ENCODE measurements at places on chromosomes 6 and 20.

DNA sequence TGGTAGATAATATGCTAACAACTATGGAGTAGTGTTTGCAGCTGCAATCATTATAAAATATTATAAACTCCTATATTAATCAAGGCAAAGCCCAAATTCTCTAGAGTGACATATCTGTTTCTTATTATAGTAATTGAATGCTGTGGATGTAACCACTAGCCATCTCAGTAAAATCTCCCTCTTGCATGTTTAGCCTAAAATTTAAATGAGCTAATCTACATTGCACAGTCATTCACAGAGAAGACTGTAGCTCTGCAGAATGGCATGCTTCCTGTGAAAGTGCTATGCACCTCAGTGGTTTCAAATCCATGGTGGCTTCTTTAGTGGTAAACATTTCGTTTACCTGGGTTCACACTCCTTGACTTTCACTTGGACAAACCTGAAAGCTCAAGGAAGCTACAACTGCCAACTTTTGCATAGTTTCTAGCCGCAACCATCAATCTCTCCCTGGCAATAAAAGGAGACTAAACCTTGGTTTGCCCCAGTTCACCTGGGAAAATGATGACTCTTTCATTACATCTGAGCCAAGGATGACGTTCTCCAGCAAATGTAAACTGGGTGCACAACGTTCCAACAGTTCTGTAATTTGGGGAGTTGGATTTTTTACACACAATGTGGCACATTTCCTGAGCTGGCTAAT, 47.2 kb downstream of the FILIP1 start:
- DNase-seq: no peak

- DNase-seq: no peak
Measured at GRCh38 chr6:34239500-34239825, 2.8 kb downstream of the HMGA1 start.

GRCh38 chr20:41108531-41108930, 28.8 kb upstream of the PLCG1 start:
- no peak for DNase-seq

DNA sequence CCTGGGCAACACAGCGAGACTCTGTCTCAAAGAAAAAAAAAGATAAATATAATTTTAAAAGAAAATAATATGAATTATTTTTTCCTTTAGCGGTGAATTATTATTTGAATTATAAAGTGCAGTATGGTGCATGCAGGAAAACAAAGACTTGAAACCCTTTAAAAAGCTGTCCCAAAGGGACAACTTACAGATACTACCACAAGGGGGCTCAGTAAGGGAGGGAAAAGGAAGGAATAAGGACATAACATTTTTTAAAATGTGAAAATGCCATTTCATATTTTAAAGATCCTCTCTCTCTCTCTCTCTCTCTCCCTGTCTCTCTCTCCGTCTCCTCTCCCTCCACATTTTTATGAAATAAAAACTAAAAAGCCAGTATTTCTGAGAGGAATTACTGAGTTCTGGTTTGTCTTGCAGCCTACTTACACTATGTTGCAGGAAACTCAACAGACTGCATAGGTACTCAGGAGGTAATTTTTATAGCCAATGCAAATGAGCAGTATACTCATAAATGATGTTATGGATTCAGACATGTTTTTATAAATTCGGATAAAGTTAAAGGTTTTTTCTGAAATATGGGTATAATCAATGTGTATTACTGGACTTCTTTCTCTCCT, 455.0 kb upstream of the GJE1 start:
- DNase-seq: peak; percentile 33

DNA sequence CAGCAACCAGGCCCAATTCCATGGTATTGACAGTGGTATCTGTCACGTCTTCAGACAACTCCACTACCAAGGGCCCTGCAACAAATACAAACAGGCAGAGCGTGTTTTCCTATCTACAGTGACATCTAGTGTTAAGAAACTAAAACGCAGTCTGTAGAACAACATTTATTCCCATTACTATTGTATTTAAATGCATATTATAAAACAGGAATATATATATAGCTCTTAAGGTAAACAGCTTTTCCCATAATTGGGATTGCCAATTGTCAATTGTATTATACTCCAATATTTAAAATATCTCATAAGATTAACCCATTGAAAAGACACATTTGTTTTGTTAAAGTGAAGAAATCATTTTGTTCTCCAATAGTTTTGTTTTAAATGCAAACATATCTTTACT, 97.2 kb downstream of the KIF16B start:
- peak; percentile 30 for DNase-seq

GRCh38 chr20:2408111-2408510, 27.4 kb downstream of the TGM6 start:
- no peak for DNase-seq

GRCh38 chr6:64227863-64228262, 592.3 kb downstream of the PHF3 start:
- DNase-seq: no peak

DNA sequence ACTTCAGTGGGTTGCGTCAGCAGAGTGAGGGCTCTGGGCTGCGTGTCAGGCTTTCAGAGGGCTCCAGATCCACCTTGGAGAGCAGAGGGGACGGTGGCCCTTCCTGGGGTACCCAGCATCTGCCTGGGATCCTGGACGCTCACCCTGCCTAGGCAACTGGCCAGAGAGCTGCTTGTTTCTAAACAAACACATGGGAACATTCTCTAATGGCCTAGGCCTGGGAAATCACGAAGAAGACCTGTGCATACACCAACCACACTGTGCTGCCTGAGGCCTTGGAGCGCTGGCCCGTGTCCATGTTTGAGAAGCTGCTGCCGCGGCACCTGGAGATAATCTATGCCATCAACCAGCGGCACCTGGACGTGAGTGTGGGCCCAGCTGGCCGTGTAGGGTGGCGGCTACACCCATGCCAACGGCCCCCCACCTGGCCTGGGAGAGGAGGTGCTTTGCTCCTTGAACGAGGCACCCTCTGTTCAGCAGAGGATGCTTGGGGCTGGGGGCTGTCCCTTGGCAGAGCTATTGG, 32.2 kb downstream of the PYGB start:
- no peak for DNase-seq

DNA sequence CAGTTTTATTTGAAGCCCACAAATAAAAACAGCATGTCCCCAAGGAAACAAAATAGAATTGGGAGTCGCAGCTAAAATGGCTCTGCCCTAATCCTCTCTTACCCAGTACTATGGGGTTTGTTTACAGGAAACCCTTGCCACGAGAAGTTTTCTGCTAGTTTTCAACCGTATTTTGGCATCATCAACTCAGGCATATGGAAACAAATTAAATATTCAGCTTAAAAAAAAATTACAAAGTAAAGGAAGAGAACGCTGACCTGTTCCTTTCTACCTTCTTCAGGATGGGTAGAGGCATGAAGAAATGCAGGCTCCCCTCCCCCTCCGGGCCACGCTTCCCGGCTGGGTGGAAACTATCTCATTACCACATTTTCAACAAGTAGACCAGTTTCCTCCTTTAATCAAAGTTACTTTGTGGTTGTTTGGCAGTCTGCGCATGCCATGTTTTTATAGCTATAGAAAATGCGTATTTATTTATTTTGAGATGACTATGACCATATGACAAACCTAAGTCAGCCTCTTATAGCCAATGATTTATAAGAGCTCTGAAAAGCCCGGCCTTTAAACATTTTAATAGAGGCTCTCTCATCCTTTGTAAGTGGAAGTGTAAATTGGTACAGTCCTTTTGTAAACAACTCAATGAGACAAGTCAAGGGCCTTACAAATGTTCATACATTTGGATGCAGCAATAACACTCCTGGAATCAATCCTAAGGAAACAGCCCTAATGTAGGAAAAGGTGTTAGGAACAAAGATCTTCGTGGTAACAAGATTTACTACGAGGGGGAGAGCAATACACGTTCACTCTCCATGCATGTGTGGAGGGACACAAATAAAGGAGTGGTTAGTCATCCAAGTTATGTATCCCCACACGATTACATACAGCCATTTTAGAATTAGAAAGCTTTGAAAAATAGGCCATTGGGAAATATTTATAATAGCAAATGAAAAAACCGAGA, 16.1 kb upstream of the ZNF217 start:
- DNase-seq: peak; percentile 71

DNA sequence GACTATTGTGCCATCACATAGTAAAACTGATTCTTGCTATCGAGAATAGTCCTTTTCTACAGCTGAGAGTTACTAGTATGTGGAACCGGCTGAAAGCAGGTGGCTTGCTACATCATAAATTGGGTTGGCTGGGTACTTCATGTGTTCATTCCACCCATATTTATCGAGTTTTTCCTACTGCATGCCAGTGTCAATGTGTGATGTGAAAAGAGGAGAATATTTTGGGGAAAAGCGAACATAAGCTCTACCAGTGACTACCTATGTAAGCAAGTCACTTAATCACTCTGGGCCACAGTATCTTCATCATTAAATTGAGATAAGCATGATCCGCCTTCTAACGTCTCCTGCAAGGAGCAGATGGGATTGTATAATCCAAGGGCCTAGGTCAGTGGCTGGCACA, 61.0 kb downstream of the TSHZ2 start:
- DNase-seq: no peak
